Neuronal stem cell (in vitro differentiated cells): ENCODE measurements at places on chromosomes 3 and 15.

- DNase-seq, result no peak
- no peak overlapping the region for H3K27ac ChIP-seq
- peaks cover 61% of the 10 kb centered on the region for H3K36me3 ChIP-seq
- H3K4me1 ChIP-seq, result no peaks in the 10 kb centered on the region
Measured at GRCh38 chr15:61871926-61872522, 188.2 kb downstream of the VPS13C start.

- H3K36me3 ChIP-seq, result no peaks in the 10 kb centered on the region
- no peak for DNase-seq
- H3K4me1 ChIP-seq, result no peaks in the 10 kb centered on the region
- H3K27me3 ChIP-seq, result no peaks in the 10 kb centered on the region
- no peak overlapping the region for H3K27ac ChIP-seq
Measured at GRCh38 chr3:104040896-104041295, 1325.8 kb upstream of the ALCAM start.

- H3K4me3 ChIP-seq, result no peak overlapping the region
- no peak for DNase-seq
- peaks cover 1% of the 10 kb centered on the region for H3K4me1 ChIP-seq
- H3K36me3 ChIP-seq, result peaks cover 2% of the 10 kb centered on the region
- H3K27ac ChIP-seq, result no peak overlapping the region
Measured at GRCh38 chr3:29452934-29453283, 172.0 kb downstream of the RBMS3 start.

GRCh38 chr3:59411186-59411585 is 361.4 kb upstream of the CFAP20DC start:
- H3K27ac ChIP-seq, result no peak overlapping the region
- no peaks in the 10 kb centered on the region for H3K36me3 ChIP-seq
- DNase-seq, result no peak
- H3K4me3 ChIP-seq, result no peak overlapping the region
- H3K27me3 ChIP-seq, result peaks cover 60% of the 10 kb centered on the region
- H3K4me1 ChIP-seq, result no peaks in the 10 kb centered on the region

- no peak overlapping the region for H3K27ac ChIP-seq
- no peaks in the 10 kb centered on the region for H3K36me3 ChIP-seq
- H3K27me3 ChIP-seq, result no peaks in the 10 kb centered on the region
- no peak for DNase-seq
- H3K4me1 ChIP-seq, result peaks cover 5% of the 10 kb centered on the region
- peak overlapping the region; percentile 26 for H3K4me3 ChIP-seq
Measured at GRCh38 chr15:100247228-100248225, 94.2 kb downstream of the ADAMTS17 start.

DNA sequence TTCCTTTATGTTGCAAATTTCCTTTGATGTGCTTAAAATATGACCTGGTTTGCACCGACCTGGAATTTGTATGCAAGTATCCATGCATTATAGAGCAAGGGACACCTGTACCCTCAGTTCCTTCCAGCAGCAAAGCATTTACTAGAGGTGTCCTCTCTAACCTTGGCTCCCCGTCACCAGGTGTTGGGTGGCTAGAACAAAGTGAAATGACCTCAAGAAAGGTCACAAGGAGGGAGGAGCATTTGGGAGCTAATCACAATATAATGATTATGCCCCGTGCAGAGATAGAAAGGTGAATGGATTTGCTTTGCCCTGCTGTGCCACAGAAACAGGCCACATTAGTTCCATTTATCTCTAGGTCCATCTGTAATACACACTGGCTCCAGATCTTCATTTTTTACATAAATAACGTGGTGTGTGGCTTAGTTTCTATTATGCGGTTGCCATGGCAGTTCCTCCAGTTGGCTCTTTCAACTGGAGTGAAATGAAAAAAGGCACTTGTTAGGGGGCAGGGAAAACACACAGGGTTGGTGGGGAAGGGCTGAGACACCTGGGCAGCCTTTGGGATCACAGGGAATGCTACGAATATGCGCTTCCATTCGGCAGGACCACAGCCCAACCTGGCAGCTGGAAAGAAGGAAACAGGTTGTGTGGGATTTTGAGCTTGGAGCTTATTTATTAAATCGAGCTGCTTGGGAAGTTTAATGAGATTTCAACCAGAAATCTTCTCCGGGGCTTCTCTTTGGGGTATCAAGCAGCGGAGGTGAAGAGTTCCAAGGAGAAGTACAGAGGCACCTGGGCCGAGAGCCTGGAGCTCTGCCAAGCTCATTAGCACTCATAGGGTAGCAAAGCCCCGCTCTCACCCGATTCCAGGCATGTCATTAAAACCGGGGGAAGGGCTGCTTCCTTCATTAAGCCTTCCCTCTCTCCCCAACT is 233.5 kb upstream of the ST8SIA2 start:
- H3K4me1 ChIP-seq, result peaks cover 32% of the 10 kb centered on the region
- H3K36me3 ChIP-seq, result no peaks in the 10 kb centered on the region
- no peak overlapping the region for H3K4me3 ChIP-seq
- no peak for DNase-seq

DNA sequence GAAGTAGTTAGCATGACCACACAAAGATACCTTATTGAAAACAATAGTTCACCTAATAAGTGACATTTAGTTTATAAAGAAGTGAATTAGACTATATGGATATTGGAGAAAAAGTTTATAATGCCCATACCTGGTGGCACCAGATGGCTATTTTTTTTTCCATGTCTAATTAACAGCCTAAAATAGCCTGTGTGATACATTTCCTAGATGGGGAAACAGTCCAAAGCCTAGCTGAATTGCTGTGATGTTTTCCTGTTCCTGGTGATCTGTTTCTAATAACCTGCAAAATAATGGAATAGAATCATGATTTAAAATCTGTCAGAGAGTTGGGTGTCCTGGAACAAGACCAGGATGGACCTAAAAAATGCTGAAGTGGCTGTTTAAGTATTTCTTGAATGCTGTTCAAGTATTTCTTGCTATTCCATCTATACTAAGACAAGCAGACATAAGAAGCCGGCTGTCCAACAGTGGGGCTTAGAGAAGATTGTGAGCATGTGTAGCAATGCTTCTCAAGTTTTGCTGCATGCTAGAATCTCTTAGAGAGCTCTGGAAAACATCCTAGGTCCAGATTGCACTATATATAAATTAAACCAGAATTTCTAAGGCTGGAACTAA is 31.3 kb downstream of the LRRC3B start:
- H3K36me3 ChIP-seq, result no peaks in the 10 kb centered on the region
- H3K4me3 ChIP-seq, result no peak overlapping the region
- no peak overlapping the region for H3K27ac ChIP-seq
- DNase-seq, result no peak
- no peaks in the 10 kb centered on the region for H3K27me3 ChIP-seq
